ENCODE measurements at places on chromosomes 4 and X. TPM values are rescaled to one million over a fixed set of nuclear protein-coding genes. Genes with fewer than 3 reads are reported as not detected.

Gene POF1B
- polyA plus RNA-seq, result 1.0 TPM

- DNase-seq, result no peak
These were observed 42.8 kb upstream of the PRDM8 start for GRCh38 chr4:80154545-80154933.

Gene CCDC160
- polyA plus RNA-seq, result not detected

DNA sequence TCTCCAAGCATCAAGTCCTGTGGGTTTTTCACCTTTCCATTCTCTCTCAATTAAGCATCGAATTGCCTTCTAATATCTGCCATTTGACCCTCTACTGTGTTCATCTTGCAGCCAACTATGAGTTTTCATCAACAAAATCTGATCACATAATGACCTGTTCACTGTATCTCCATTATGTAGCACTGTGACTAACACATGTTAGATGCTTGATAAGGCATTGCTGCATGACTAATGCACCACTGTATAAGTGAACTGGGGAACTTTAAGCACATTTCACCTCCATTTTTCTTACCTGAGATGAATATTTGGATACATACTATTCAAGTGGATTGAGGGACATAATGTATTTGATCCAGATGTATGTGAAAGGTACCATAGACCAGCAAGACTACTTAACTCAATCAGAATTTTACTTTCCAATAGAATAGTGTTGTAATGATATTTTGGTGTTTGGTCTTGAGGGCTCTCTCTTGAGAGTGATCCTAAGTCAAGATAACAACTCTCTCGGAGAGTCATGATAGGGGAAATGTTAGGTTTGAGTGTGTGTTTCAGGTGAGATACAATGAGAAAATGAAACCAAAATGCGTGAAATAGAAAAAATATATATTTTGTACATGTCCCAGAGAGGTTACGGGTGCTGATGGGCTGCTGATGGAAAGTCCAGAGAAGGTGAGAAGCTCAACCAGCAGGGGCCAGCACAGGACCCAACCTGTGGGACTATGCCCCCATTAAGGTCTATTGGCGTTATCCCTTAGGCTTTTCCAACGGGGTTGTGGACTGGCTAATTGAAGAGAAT, 60.2 kb upstream of the HS3ST1 start:
- DNase-seq, result no peak

DNA sequence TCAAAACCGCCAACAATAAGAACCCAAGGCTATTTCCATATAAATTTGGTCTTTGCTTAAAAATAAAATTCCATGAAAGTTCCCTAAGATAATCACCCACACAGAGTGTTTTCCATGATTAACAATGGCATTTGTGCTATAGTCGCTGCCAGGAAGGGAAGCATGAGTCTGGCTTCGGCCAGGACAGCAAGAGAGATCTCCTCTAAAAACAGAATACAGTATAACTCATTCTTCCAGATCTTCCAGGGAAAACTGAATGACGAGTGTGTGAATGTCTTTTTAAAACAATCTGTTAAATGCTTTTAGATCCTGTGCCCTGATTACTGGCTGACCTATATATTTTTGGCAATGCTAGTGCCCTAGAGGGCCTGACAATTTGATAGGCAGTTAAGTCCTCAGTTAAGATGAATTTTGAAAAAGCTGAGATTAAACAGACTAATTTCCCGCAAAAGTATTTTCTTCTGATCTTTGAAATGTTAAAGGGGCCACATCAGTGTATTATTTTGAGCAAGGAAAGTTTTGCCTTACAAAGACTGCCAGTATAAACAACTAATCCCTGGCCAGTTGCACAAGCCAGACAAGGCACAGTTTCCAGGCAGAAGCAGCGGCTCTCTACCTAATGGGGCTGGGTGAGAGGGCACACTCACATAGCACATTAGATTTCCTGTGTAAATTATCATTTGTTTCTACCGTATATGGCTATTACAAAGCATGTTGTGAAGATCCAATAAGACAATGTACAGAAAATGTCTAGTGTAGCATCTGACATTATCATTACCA, 127.3 kb downstream of the DCHS2 start:
- DNase-seq, result no peak

- no peak for DNase-seq
These were observed 138.2 kb upstream of the RAPGEF2 start for GRCh38 chr4:158964728-158965124.

- no peak for DNase-seq
These were observed 775 bp upstream of the YIPF6 start for GRCh38 chrX:68498044-68498507.

Gene CT47B1
- not detected for polyA plus RNA-seq

DNA sequence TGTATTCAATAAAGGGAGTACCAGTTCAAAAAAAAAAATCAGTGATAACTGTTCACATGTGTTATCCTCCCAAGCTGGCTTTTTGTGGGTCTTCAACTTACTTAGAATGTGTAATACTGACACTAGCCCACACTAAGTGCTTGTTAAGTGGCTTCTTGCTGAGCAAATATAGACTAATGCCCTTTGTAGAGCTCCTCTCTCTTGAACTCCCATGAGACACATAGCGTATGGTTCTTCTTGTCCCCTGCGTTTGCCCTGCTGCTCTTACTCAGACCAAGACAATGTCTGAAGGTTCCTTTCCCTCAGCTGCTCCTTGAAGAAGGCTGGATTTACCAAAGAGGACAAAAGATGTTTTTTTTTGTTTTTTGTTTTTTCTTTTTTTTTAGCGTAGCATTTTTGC, 110.9 kb downstream of the FRAS1 start:
- no peak for DNase-seq

Gene P2RY10
- polyA plus RNA-seq, result 58.6 TPM

Gene NALF2
- polyA plus RNA-seq, result not detected

Gene EGFL6
- polyA plus RNA-seq, result not detected

GRCh38 chrX:52262195-52262546, 77.5 kb downstream of the MAGED4 start:
- no peak for DNase-seq

DNA sequence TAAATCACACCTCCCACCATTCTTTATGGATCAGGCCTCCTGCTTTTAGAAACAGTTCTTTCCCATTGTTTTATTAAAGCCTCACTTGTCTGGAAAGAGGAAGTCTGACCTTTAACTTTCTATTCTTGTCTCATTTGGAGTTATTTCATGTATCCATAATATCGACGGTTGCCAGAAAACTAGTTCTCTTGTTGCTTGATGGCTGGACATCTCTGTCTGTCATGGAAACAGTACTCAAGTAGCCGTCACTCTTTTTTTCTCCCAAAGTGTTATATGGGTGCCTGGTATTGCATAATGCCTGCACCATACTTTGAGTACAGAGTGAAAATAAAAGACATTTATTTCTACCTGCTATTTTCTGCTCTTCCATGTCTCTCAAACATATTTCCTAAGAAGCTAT, 61.4 kb downstream of the PHEX start:
- DNase-seq, result no peak

- DNase-seq, result no peak
These were observed 431.2 kb upstream of the FAM47C start for GRCh38 chrX:36577006-36577405.

DNA sequence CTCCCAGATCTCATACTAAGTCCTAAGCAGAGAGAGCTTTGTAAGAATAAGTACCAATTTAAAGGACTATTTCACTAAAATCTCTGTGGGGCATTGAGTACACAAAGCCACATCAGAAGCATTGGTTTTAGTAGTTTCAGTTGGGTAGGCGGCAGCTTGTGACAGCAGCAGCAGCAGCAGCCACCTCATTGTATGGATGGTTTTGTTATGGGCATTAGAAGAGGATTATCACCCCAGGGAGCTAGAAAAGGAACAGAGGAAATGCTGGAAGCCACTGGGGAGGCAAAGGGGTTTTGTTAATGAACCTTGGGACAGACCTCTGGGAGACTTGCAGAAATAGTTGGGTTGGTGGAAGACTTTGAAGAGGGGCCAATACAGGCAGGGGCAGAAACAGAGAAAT, 93.9 kb upstream of the FRMPD3 start:
- DNase-seq, result no peak

DNA sequence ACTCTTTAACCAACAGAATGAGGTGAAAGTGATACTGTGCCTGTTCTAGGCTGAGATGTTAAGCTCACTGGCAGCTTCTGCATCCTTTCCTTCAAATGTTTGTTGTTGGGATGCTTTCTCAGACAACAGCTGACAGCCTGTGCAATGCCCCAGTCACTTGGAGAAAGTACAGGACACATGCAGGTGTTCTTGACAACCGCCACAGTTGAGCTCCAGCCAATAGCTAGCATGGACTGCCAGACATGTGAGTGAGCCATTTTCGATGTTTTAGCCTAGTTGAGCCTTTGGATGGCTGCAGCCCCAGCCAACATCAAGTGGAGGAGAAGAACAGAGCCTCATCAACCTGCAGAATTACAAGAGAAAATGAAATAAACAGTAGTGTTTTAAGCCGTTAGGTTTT, 94.1 kb upstream of the PPP3CA start:
- DNase-seq, result no peak

Gene RASSF6
- polyA plus RNA-seq, result 0.33 TPM
